ENCODE measurements at places on chromosomes 16 and 17.

DNA sequence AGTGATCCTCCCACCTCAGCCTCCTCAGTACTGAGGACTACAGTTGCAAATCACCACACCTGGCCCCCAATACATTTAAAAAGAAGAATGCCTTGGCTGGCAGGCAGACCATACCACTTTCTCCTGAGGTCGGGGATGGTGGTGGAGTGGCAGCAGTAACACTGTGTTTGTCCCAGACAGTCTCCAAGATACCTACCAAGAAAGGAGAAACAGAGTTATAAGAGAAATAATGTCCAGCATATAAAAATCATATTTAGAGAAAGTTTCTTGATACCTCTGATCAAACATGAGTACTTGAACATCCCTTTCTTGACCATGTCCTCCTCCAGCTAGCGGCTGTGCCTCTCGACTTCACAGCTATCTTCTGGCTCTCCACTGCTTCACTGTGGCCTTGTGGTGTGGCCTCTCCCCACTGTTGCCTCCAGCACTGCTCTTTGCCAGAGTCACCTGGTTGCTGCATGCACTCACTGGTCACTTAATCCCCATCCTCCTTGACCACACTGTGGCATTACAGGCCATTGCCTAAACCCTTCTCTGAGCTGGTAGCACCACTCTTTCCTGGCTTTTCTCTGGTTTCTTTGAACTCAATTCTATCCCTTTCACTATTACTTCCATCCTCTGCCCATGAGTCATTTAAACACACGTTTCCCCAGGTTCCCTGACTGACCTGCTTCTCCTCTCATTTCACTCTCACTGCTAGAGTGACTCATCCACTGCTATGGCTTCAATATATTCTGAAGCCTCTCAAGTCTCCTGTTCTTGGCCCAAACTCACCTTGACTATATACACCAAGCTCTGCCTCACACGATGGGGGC lies 45.2 kb downstream of the XPO6 start:
- no peak for DNase-seq

GRCh38 chr16:79821911-79822310 lies 221.4 kb upstream of the MAF start:
- no peak for DNase-seq

GRCh38 chr17:74417178-74418045 lies 14.5 kb upstream of the GPRC5C start:
- peak; percentile 77 for DNase-seq

GRCh38 chr17:65953316-65954147 lies 238.4 kb downstream of the CEP112 start:
- no peak for DNase-seq

- no peak for DNase-seq
Measured at GRCh38 chr16:27319257-27319965, 5.6 kb downstream of the IL4R start.

GRCh38 chr17:49003557-49004511 lies 6.6 kb downstream of the IGF2BP1 start:
- no peak for DNase-seq

DNA sequence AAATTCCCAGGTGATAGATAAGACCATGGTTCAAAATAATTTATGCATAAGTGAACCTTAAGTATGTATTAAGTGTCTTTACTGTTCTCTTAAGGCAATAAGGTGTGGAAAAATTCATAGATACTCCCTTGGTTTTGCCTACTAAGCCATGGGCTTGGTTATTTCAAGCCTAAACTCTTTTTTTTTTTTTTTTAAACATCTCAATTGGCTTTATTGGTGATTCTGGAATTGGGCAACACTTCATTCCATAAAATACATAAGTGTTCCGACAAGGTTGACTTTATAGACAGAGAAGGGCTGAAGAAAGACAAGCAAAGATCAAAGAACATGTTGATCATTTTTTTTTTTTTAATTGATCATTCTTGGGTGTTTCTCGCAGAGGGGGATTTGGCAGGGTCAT lies 73.5 kb downstream of the ESRP2 start:
- DNase-seq: no peak

GRCh38 chr17:28599311-28600184 lies 723 bp upstream of the SPAG5 start:
- peak; percentile 90 for DNase-seq

- DNase-seq: no peak
Measured at GRCh38 chr16:9476744-9477143, 385.3 kb downstream of the HAPSTR1 start.

GRCh38 chr16:81755915-81756614 lies 23.0 kb upstream of the PLCG2 start:
- DNase-seq: peak; percentile 32

- DNase-seq: no peak
Measured at GRCh38 chr16:4385066-4385788, 13.6 kb downstream of the VASN start.

- DNase-seq: no peak
Measured at GRCh38 chr16:2852731-2853507, 5.1 kb downstream of the PRSS22 start.

DNA sequence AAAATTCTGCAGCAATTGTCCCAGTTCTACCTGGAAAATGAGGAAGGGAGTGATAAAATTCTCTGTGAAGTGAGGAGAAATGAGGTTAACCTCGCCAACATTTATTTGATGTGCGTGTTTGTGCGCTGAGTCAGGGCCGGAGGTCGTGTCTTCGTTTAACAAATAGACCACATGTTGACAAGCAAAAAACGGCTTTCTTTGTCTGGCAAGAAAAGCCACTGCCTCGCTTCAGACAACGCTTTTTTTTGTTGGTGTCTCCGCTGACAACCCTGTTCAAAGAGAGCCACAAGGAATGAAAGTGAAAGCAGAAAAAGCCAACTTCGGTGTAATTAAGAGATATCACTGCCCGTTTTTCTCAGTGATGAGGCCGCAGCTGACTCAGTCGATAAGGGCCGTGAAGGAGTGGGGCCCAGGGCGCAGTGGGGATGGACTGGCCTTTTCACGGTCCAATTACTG lies 510.6 kb downstream of the CDH13 start:
- DNase-seq: no peak

DNA sequence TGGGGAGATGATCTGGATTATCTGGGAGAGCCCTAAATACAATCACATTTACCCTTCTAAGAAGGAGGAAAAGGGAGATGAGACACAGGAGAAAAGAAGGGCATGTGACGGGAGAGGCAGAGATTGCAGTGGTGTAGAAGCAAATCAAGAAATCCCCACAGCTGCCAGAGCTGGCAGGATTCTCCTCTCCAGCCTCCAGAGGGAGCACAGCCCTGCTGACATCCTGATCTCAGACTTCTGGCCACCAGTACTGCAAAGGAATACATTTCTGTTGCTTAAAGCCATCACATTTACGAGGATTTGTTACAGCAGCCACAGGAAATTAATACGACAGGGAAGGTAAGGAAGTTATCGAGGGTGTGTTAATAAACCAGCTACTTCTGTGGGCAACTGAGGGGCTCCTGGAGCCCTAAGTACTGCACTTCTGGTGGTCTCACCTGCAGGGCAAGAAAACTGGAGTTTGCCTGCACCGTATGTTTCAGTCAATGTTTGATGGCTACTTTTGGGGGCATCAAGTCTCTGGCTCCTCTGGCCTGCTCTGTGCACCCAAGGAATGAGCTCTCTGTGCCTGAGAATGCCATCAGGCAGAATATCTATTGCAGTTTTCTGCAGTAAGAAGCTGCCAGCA lies 22.9 kb upstream of the CDH13 start:
- no peak for DNase-seq

DNA sequence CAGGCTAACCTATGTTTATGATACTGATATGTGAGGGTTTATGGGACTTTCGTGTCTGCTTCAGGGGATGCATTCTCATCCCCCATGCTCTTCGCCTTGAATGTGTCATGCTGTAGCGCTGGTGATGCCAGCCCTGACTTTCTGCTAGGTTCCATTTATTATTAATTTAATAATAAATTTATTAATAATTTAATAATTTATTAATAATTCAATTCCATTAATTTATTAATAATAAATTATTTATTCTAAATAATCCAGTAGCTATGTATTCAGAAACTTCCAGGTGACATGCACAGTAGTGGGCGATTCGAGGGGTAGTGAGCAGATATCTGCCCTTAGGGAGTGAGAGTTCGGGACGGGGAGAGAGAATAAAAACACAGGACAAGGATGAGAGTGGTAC lies 49.8 kb downstream of the SHISA6 start:
- DNase-seq: no peak

DNA sequence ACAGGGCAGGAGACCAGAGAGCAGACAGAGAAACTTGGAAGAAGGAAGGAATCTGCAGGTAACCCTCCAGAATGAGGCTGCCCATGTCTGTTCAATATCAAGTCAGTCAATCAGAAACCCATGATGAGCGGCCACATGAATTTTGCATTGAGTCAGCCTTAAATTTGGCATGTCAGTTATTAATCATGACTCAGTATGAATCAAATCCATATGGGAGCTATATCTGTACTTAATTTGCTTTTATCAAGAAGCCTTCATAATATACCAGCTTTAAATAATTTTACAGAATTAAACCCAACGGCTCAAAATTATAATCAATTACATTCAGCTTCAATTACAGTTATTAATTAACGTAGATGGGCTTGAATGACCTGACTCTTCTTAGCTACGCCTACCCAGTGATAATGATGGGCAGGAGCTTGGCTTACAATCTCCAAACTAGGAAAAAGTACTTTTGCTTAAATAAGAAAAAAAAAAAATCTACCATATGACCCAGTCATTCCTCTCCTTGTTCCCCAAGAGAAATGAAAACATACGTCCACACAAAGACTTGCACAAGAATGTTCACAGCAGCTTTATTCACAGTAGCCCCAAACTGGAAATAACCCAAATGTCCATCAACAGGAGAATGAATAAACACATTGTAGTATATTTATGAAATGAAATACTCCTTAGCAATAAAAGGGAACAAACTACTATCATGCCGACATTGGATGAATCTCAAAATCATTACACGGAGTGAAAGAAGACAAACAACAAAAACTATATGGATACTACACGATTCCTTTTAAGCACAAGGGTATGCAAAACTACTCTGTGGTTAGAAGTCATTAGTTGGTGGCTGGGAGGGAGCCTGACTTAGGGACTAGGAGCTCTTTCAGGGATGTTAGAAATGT lies 48.6 kb downstream of the SLC39A11 start:
- peak; percentile 7 for DNase-seq

DNA sequence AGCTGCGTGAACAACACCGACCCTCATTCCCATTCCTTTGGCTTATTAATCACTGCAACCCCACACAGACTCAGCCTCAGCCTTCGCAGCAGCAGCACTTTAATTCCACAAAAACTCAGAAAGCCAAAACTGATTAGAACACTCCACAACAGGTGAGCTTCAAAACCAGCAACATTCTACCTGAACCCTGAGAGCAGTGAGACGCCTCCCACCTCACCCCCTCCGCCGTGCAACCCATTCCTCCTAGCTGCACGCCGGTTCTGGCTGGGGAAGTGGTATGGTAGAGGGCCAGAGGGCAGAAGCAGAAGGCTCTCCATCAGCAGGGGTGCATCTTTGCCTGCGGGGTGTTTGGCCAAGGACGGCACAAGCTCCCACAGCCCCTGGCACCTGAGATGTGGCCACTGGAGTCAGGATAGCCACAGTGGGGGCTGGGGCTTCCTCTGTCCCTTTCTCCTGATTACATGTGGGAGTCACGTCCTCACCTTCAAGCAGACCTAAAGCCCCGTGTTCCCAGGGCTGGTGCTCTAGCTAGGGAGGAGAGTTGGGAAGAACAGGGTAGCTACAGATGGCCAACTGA lies 1.6 kb downstream of the BORCS6 start:
- no peak for DNase-seq

DNA sequence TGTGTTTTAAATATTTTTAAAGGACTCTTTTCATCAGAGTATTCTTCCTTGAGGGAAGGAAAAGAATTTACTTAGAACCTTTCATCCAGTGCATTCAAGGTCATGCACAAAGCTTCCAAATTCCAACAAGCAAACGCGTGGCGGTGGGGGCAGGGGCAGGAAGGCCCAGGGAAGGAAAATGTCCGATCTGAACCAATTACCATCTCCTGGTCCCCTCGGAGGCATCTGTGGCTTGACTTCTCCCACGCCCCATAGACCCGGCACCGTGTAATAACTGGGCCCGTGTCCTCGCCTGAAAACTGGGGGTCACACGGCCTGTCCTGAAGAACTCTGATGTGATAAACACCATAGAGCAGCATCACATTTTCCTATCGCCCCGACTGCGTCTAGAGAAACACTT lies 18.3 kb downstream of the MEAK7 start:
- no peak for DNase-seq

DNA sequence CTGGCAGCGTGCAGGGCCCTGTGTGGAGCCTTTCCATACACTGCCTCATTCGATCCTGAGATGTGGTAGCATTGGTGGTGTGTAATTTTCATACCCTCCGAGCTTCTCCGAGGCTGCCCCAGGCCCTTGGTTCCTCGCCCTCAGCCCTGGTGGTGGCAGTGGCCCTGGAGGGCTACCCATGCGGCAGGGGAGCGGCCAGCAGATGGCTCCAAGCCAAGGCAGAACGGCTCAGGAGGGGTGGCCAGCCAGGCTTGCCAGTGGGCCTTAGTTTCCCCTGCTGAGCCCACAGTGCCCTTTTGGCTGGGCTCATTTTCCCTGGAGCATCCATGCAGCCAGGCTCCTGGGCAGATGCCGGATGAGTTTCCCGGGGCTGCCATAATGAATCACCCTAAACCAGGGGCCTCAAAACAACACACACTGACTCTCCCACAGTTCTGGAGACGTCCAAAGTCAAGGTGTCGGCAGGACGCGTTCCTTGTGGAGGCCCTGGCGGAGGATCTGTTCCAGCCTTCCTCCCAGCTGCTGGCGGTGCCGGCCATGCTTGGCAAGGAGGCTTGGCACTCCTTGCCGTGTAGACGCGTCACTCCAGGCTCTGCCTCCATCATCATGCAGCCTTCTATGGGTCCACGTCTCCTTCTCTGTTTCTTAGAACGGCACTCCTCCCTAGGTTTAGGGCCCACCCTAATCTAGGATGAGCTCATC lies 158.8 kb upstream of the GSE1 start:
- DNase-seq: no peak

DNA sequence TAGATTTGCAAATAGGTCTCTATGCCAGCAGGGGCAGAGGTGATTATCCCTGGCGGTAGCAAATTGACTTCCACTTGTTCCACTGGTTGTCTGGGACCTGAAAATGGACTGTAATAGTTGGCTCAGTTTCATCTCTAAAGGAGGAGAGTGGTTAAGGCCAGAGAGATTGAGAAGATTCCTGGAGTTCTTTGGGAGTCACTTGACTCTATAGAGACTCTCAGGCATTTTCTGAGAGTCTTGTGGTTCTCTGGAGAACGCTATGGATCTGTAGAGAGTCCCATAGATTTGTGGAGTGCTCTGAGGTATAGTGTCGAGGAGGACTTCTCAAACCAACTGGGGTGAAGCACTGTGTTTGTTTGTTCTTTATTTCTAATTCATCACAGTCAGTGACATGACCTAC lies 8.9 kb upstream of the PMP22 start:
- DNase-seq: no peak

Data from inflammatory macrophage treated with lipopolysaccharide for 4 hours (primary cell).